ENCODE measurements at places on chromosomes 2 and 18.

- no peak for DNase-seq
Observed at GRCh38 chr2:33605056-33605455, 6.0 kb upstream of the FAM98A start.

DNA sequence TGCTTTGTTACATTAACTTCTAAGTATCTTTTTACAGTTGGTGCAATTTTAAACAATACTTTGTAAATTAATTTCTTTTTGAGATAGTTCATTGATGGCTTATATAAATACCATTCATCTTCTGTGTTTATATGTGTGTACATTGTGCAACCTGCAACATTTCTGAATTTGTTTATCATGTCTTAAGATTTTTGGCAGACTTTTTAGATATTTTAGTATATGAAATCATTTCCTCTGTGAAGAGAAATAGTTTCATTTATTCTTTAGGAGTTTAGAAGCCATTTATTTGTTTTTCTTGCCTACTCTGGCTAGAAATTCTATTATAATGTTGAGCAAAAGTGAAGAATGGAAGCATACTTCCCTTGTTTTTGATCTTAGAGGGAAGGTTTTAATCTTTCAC is 337.8 kb upstream of the DSEL start:
- no peak for DNase-seq

GRCh38 chr18:80254971-80255500 is 7.7 kb upstream of the PARD6G start:
- no peak for DNase-seq

DNA sequence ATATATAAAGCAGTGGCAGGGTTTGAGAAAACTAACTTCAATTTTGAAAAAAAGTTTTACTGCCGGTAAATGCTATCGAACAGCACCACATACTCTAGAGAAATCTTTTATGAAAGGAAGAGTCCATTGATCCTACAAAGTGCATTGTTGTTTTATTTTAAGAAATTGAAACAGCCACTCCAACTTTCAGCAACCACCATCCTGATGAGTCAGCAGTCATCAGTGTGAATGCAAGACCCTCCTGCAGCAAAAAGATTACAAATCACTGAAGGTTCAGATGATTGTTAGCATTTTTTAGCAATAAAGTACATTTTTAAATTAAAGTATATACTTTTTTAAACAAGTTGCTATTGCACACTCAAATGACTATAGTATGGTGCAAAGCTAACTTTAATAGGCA is 1017.7 kb upstream of the CRIM1 start:
- DNase-seq = no peak
